ENCODE measurements at places on chromosomes 1 and 21. TPM values are rescaled to one million over a fixed set of nuclear protein-coding genes. Genes with fewer than 3 reads are reported as not detected.
A peak's percentile ranks its signal among the peaks of the same experiment; 100 is the strongest.

The SERPINC1 gene
- total RNA-seq, result not detected

The S100A14 gene
- not detected for total RNA-seq

GRCh38 chr1:45802343-45803298 lies 791 bp upstream of the MAST2 start:
- H3K4me3 ChIP-seq, result peak overlapping the region; percentile 82
- DNase-seq, result no peak
- peak overlapping the region; percentile 75 for H3K27ac ChIP-seq

GRCh38 chr21:36185523-36185922 lies 28.9 kb downstream of the DOP1B start:
- no peak overlapping the region for H3K27ac ChIP-seq
- peaks cover 8% of the 10 kb centered on the region for H3K36me3 ChIP-seq
- no peak overlapping the region for H3K4me3 ChIP-seq
- no peaks in the 10 kb centered on the region for H3K27me3 ChIP-seq
- DNase-seq, result no peak

GRCh38 chr21:46284733-46285132 lies 678 bp downstream of the MCM3AP start:
- H3K36me3 ChIP-seq, result peaks cover 30% of the 10 kb centered on the region
- H3K4me1 ChIP-seq, result peaks cover 34% of the 10 kb centered on the region
- H3K27me3 ChIP-seq, result no peaks in the 10 kb centered on the region
- peak overlapping the region; percentile 92 for H3K27ac ChIP-seq

DNA sequence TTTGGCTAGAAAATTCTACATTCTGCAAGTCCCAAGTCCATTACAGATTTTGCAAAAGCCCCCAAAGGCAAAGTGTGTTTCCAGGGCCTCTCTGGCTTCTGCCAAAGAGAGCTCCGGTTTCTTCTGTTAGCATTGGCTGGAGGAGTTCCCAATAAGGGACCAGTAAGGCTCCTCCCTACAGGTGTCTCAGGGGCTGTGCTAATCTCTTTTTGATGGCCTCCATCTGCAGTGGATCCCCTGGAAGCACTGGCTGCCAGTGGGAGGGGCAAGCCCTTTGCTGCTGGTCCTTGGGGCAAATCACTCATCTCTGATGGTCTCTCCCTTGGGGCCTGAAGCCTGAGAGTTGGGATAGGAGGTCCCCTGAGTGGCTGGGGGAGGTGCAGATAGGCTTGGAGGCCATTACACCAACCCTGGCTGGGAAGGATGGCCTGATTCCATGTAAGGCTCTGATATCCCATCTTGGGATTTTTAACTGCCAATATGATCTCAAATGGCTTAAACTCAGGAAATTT lies 89.1 kb upstream of the USP24 start:
- peaks cover 28% of the 10 kb centered on the region for H3K27me3 ChIP-seq
- no peaks in the 10 kb centered on the region for H3K4me1 ChIP-seq
- no peak overlapping the region for H3K4me3 ChIP-seq
- no peak overlapping the region for H3K27ac ChIP-seq
- DNase-seq, result no peak

GRCh38 chr21:42191696-42192595 lies 27.0 kb upstream of the ABCG1 start:
- no peak overlapping the region for H3K27ac ChIP-seq
- H3K4me1 ChIP-seq, result peaks cover 74% of the 10 kb centered on the region
- peaks cover 9% of the 10 kb centered on the region for H3K27me3 ChIP-seq
- H3K4me3 ChIP-seq, result peak overlapping the region; percentile 40
- DNase-seq, result no peak

DNA sequence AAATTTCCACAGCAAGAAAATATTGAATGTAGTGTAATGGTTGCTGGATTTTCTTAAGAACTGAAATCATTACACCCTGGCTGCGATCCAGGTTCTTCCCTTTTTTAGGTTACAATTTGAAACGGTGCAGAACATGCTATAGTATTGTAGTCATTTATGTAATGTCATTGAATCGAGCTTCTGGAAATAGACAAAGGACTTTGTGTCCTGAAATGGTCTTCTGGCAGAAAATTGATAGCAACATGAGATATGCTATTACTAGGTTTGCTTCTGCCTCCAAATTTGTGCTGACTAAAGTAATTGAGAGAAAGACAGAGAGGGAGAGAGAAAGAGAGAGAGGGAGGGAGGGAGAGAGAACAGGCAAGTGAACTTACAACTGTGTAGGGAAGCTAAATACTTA lies 146.2 kb upstream of the NFIA start:
- no peak overlapping the region for H3K4me3 ChIP-seq
- DNase-seq, result no peak
- no peaks in the 10 kb centered on the region for H3K36me3 ChIP-seq
- no peak overlapping the region for H3K27ac ChIP-seq
- no peaks in the 10 kb centered on the region for H3K4me1 ChIP-seq
- H3K27me3 ChIP-seq, result peaks cover 8% of the 10 kb centered on the region

DNA sequence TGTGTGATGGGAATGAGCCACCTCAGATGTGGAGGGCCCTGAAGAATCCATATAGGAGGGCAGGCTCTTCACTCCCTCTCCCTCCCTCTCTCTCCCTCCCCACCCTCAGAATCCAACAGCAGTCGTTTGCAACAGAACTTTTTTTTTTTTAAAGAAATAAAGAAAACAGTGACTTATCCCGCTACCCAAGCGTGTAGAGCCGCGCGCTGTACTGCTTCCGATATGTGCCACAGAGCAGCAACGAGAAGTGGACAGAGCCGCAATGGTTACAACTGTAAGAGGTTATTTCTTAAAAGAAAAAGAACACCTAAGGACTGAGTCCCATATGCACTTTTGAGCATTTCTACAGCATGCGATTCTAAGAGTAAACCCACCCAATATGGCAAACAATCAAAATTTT lies 7.4 kb upstream of the NADK start:
- peaks cover 19% of the 10 kb centered on the region for H3K4me1 ChIP-seq
- H3K36me3 ChIP-seq, result peaks cover 20% of the 10 kb centered on the region
- H3K4me3 ChIP-seq, result no peak overlapping the region
- no peak for DNase-seq
- H3K27me3 ChIP-seq, result no peaks in the 10 kb centered on the region

GRCh38 chr1:54575161-54575560 lies 27.1 kb downstream of the ACOT11 start:
- H3K36me3 ChIP-seq, result no peaks in the 10 kb centered on the region
- peaks cover 10% of the 10 kb centered on the region for H3K4me1 ChIP-seq
- no peaks in the 10 kb centered on the region for H3K27me3 ChIP-seq
- no peak overlapping the region for H3K27ac ChIP-seq

- no peak overlapping the region for H3K27ac ChIP-seq
- H3K4me3 ChIP-seq, result no peak overlapping the region
- no peaks in the 10 kb centered on the region for H3K4me1 ChIP-seq
- H3K27me3 ChIP-seq, result no peaks in the 10 kb centered on the region
- no peak for DNase-seq
Measured at GRCh38 chr1:228963795-228964177, 228.5 kb downstream of the RHOU start.

The ANGPTL3 gene
- total RNA-seq, result not detected

- no peaks in the 10 kb centered on the region for H3K36me3 ChIP-seq
- H3K27ac ChIP-seq, result no peak overlapping the region
- H3K27me3 ChIP-seq, result peaks cover 2% of the 10 kb centered on the region
- H3K4me3 ChIP-seq, result no peak overlapping the region
- peaks cover 1% of the 10 kb centered on the region for H3K4me1 ChIP-seq
- DNase-seq, result no peak
Measured at GRCh38 chr1:200180821-200181220, 153.3 kb downstream of the NR5A2 start.

The GFI1 gene
- 56.4 TPM for total RNA-seq

Measured in activated naive CD8-positive, alpha-beta T cell treated with anti-CD3 and anti-CD28 coated beads, Interleukin-2, amount 10 ng/mL, durations not matched to agents 7 days and 5 days (primary cell).